ENCODE measurements at places on chromosomes 12 and 14.

GRCh38 chr12:107328442-107329133 is 235.2 kb upstream of the CRY1 start:
- DNase-seq = no peak

DNA sequence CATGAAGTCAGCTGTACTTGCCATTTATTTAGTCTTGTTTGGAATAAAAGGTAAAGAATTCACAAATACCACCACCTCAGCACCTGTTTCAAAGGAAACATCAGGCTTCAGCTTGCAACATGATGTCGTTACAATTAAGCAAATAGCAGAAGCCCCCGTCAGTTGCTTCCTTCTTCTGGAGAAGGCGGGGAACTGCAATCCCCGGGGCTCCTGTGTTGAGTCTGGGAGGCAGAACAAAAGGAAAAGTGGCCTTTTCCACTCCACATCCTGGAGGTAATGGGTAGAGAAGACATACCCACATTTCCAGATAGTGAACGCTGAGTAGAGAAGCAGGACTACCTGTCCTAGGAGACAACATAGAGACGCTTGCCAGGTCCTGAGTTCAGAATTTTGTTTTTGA is 92.8 kb downstream of the DNAH10 start:
- no peak for DNase-seq

GRCh38 chr14:33039311-33039710 is 100.6 kb downstream of the NPAS3 start:
- no peak for DNase-seq

DNA sequence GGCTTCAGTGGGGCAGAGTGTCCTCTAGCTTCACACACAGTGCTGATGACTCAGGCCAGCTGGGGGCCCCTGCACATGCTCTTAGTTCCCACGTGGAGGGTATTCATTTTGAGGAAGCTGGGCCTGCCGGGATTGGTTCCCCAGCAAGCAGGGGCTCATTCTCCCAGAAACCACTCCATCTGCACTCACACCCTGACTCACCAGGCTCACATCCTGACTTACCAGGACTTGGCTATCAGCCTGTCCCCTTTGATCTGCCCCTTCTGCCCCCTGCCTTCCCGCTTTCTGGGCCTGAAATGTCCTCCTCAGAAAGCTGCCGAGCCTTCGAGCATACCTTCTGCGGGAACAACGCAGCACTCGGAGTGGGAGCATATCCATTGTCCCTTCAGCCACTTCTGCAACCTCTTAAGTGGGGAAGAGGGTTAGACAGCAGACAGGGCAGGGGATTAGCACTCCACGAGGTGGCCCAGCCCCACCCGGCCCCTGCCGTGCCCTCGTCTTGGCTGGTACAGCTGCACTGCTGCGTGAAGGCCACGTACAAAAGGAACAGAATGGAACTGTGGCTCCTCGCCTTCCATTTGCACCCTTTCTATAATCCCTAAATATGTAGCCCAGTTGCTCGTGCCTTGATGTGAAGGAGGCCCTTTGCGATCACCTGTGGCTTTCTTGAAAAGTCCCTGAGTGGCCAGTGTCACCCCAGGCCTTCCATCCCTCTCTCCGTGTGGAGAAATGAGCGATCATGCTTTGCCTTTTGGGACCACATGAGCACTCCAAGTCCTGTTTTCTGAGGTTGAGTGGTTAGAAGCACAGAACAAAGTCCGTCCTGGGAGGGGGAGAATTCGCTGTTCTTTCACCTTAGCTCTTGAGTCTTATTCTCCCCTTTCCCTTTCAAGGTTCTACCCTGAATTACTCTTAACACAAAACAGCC is 26.1 kb downstream of the TPCN1 start:
- no peak for DNase-seq

DNA sequence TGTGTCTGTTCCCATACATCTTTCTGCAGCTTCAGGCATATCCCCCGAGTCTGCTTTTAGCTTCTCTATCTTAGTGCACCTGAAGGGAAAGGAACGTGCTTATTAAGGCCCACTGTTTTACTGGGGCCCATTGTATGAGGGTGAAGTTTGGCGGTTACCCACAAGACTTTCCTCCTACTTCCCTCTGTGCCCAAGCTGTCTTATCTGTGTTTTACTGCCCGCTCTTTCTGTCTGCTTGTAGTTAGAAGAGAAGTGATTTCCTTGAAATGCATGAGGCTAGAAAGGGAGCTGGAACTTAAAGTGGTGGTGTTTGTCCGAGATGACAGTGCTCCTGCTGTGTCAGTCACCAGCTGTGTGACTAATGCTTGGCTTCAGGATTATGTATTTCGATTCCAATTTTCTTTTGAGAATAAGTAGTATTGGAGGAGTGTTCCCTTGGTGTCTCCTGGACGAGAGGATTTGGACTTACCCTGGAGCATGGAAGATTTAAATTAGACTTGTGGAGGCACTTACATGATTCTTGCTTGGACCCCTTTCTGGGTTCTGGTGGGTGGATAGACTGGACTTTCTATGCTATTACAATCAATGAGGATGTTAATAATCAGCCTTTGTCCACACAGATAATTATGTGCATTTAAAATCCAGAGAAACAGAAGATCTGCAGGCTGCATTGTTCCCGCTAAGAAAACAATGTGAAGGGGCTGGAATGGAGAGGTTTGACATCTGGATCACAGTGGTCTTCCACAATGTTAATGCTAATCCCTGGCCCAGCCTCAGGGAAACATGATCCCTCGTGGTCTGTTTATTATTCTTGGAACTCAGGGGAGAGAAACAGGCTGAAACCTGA is 13.9 kb upstream of the KRT86 start:
- DNase-seq = no peak

Data from NCI-H446 (cell line).